ENCODE measurements at places on chromosomes 1 and 21.

GRCh38 chr21:45886610-45887026 lies 95.0 kb upstream of the COL6A1 start:
- no peak for DNase-seq

- DNase-seq = no peak
These were observed 52.3 kb downstream of the HMCN1 start for GRCh38 chr1:185786524-185786923.

DNA sequence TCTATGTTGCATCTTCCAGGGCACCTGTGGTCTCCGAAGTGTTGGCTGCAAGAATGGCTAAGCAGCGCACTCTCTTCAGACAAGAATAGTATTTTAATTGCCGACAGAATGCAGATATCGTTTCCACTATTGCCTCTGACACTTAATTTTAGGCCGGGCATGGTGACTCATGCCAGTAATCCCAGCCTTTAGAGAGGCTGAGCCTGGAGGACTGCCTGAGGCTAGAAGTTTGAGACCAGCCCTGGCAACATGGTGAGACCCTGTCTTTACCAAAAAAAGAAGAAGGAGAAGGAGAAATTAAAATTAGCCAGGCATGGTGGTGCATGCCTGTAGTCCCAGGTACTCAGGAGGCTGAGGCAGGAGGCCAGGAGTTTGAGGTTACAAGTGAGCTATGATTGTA lies 306.9 kb downstream of the KIF26B start:
- DNase-seq = no peak

- DNase-seq = no peak
These were observed 79.9 kb downstream of the PRDM2 start for GRCh38 chr1:13779930-13780329.

DNA sequence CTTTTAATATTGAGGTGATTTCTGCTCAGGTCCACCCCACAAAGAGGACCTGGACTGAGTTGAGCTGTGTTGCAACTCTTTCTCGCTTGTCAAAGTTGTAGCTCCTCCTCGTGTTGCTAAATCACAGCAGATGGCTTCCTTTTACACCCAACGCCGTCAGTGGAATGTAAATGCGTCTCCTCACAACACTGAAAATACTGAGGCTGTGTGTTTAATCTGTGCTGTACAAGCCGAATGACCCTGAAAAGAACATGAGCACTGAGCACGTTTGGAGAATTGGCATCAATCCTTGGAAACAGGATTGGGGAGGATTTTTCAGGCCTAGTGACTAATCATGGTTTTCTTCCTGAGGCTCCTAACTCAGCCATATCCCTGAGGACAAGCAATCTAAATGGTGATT lies 196.0 kb downstream of the CRB1 start:
- DNase-seq = no peak
